ENCODE measurements at places on chromosomes 6 and 20.

- no peak for DNase-seq
Observed at GRCh38 chr20:50389808-50390684, 120.1 kb upstream of the PTPN1 start.

DNA sequence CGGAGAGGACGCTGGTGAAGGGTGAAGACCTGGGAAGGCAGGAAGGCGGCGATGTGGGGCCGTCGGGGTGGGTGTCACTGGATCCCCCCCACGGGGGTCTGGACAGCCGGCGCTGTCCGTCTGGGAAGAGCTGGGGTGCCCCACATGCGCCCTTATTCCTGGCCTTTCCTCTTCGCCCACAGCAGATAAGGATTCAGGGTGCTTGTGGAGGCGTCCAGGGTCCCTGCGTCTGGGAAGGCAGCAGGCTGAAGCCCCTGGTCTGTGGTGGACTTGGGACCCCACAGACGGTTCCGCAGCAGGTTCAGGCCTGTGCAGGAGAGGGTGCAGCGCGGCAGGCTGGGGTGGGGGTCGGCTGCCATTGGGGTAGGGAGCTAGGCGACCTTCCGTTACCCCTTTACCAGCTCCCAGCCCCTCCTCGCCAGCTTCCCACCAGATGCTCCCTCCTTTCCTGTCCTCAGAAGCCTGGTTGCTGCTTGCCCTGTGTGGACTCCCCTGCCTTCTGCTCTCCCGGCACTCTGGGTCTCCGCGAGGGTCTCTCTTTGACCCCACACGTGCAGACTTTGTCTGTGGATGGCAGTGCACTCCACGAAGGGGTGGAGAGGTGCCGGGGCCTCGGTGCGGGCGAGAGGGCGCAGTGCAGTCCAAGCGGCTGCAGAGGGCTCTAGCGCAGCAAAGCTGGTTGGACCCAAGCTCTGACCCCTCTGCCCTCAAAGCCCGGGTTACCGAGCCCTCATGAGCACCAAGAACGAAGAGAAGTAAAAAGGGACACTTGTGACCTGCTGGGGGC is 2.1 kb upstream of the GATA5 start:
- no peak for DNase-seq

- DNase-seq = peak; percentile 13
Observed at GRCh38 chr6:106692112-106692818, 62.9 kb downstream of the QRSL1 start.

GRCh38 chr6:30750379-30750668 is 6.0 kb upstream of the IER3 start:
- DNase-seq = peak; percentile 63

GRCh38 chr20:43849496-43850186 is 65.0 kb upstream of the TOX2 start:
- DNase-seq = no peak

- DNase-seq = no peak
Observed at GRCh38 chr6:143346004-143346403, 104.5 kb downstream of the ADAT2 start.

DNA sequence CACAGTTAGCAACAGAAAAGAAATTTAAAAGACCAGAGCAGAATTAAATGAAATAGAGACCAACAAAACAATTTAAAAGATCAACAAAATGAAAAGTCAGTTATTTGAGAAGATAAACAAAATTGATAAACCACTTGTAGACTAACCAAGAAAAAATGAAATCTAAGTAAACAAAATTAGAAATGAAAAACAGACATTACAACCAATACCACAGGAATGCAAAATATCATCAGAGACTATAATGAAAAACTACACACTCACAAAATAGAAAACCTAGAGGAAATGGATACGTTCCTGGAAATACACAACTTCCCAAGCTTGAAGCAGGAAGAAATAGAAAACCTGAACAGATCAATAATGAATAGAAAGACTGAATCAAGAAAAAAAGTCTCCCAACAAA is 97.8 kb downstream of the WDR27 start:
- DNase-seq = no peak

- no peak for DNase-seq
Observed at GRCh38 chr6:70254784-70255183, 48.1 kb downstream of the COL9A1 start.

DNA sequence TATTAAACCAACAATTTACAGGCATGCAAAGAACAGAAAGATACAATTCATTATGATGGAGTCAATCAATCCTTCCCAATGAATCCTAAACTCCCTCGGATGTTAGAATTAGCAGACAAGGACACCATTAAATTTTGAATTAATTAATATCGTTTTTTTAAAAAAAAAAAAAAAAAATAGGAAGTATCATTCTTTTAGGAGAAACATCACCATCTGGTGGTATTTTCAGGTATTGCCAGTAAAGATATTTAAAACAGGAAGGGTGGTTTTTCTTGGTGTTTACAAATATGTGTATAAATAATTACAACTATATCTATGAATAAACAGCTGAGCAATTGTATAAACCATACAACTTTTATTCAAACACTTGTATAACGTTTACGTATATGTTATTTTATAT is 564.4 kb downstream of the HAO1 start:
- no peak for DNase-seq

GRCh38 chr20:62484478-62484877 is 8.7 kb upstream of the GATA5 start:
- DNase-seq = no peak

- no peak for DNase-seq
Observed at GRCh38 chr6:156771761-156772160, 5.4 kb upstream of the ARID1B start.

GRCh38 chr6:47047479-47048407 is 5.6 kb upstream of the ADGRF1 start:
- peak; percentile 77 for DNase-seq

GRCh38 chr6:167760979-167761793 is 65.5 kb upstream of the AFDN start:
- DNase-seq = no peak

DNA sequence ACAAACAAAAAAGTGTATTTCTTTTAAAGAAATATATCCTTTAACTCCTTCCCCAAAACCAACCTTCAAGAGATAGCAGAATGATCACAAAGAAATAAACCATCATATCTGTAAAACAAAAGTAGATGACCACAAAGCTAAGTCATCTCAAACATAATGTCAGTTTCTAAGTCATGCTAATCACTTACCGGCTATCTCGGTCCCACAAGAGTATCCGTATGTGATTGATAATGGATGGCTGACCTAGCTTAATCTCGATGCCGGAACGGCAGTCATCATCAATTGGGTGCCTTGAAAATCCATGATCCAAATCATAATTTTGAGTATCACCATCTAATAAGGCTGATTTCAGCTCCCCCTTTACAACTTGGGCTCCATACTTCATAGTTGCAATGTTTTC is 59.7 kb downstream of the BTBD9 start:
- DNase-seq = no peak

GRCh38 chr6:139529420-139529819 is 155.0 kb upstream of the CITED2 start:
- DNase-seq = no peak

GRCh38 chr6:137734005-137734874 is 132.8 kb upstream of the TNFAIP3 start:
- no peak for DNase-seq

- no peak for DNase-seq
Observed at GRCh38 chr6:136445063-136445462, 105.2 kb downstream of the MAP7 start.

DNA sequence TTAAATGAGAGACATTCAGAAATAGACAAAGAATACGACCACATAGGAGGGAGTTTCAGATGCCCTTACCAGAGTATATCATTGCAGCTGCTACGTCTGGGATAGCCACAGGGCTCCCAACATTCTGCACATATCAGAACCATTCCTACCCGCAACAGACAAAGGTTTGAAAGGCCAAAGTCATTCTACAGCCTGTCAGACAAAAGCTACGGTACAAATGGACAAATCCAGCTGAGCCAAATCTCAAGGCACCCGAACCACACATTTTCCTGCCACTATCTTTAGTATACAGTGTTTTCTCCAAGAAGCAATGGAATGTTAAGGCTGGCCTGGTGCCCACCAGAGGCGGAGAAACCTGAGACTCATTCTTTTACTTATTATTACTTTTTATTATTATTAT is 30.5 kb upstream of the LYRM2 start:
- no peak for DNase-seq

GRCh38 chr6:168347053-168347452 is 27.5 kb upstream of the DACT2 start:
- no peak for DNase-seq

DNA sequence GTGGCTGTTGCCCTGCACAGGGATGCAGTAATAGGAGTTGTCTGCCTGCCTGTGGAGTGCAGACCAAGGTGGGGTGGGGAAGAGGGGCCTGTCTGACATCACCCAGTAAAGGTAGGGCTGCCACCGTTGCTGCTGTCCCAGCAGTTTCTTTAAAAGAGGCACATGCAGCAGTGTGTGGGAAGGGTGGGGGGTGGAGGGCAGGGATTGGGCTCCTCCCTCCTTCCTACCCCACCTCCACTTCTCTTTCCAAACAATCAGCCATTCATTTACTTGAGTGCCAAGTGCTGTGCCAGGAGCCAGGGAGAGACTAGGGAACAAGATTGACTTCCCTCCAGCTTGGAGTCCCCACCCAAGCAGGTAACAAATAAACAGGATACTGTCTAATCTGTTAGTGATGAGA is 66.8 kb upstream of the MYL9 start:
- no peak for DNase-seq

DNA sequence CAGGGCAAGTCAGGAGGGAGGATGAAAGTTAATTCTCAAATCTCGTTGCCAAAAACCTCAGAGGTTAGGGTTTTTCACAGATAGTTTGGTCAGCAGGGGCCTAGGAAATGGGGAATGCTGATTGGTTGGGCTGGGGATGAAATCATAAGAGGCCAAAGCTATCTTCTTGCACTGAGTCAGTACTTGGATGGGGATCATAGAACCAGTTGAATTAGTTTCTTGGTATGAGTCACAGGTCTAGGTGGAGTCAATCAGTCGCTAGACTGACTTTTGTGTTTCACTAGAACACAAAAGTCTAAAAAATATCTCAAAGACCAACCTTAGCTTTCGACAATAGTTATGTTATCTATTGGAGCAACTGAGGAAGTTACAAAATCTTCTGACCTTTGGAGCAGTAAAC is 368.5 kb downstream of the TBC1D32 start:
- no peak for DNase-seq

- DNase-seq = no peak
Observed at GRCh38 chr6:25263657-25264056, 15.5 kb upstream of the CARMIL1 start.

DNA sequence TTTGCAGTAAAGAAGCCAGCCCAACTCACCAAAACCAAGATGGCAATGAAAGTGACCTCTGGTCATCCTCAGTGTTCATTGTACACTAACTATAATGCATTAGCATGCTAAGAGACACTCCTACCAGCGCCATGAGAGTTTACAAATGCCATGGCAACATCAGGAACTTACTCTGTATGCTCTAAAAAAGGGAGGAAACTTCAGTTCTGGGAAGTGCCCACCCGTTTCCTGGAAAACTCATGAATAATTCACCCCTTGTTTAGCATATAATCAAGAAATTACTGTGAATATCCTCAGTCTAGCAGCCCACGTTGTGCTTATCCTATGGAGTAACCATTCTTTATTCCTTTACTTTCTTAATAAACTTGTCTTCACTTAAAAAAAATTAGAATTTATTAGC is 19.4 kb upstream of the TRERF1 start:
- DNase-seq = no peak

GRCh38 chr20:51228763-51229162 is 205.9 kb upstream of the KCNG1 start:
- DNase-seq = no peak

DNA sequence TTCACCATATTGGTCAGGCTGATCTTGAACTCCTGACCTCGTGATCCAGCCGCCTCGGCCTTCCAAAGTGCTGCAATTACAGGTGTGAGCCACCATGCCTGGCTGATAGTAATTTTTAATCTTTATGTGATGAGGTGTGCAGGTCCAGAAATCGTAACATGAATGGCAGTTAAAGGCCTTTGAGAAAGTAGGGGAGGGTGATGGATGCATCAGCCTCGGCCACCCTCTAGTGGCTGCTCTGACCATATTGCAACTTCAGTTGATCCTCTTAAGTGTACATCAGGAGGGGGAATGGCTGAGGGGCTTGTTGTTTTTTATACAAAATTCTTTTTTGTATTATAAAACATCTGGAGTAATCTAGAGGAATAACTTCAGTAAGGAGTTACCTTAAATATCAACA is 193.0 kb downstream of the ZFAND3 start:
- peak; percentile 12 for DNase-seq

GRCh38 chr6:97632341-97632740 is 349.3 kb upstream of the MMS22L start:
- no peak for DNase-seq

DNA sequence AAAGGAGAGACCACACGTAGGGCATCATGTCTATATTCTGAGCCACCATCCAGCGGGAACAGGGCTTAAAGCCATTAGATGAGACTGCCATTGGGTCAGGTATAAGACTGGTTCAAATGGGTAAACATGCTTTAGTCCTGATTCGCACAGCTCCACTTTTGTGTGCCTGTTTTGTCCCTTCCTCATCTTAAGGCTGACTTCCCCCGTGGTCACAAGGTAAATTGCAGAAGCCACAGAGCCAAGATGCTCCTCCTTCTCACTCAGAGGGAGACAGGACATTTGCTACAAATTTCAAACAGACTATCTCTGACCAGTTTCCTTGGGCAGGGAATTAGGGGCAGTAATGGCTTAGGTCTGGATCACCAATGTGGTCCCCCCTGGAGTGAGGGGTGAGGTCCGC is 11.4 kb upstream of the IFNGR1 start:
- peak; percentile 89 for DNase-seq

DNA sequence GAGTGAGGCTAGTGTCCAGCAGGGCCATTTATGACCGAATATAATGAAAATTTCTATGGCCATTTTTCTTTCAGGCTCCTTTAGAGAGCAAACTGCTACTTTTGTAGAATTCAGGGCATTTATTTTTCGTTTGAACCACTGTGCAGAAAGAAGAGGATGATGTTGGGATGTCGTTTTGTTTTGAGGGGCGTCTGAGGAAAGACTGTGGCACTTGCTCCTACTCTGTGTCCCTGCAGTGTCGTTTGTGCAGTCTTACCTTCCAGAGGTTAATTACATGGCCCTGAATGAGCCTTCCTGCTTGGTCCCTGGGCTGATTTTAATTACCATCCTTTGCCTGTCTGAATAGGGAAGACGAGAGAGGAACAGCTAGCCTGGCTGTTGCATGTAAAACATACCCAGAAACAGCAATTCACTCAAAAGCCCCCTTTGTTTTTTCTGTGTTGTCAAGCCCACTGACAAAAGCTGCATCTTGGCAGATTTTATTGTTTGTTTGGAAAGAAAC is 65.3 kb downstream of the CTNNBL1 start:
- DNase-seq = no peak

DNA sequence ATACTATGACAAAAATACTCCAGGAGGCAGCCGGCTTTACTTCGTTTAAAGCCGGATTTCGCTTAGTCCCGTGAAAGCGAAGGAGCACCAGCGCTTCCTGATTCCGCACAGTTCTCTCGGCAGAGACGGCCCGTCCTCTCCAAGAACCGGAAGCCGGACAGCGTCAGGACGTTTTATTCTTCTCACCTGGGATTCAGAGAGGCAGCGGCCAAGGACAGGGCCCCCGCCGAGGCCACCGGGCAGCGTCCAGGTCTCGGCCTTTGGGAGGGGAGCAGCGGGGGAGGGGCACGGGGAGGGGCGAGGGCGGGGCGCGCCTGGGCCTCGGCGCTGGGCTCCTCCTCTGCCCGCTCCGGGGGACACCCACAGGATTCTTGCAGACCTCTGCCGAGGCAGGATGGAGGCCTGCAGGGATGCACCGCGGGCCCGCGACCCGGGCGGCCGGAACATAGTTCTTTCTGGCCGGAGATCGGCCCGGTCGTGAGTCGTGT is 2.8 kb upstream of the DIDO1 start:
- DNase-seq = peak; percentile 75
